ENCODE measurements at places on chromosomes 5 and 9.

DNA sequence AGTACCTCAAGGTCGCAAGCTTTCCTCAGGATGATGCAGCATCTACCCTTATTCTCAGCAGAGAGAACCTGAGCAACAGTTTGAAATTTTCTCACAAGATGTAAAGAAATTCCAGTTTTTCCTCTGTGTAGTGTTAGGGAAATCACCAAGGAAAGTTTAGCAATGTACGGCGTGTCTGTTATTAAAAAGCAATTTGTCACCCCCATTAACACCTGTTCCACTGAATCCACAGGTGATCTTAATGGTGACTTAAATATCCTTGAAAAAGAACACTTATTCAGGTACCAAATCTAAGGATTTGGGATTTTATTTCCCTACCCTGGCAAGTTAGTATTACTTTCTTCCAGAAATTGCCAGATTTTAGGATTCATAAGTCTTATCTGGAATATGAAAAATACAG is 77.9 kb upstream of the ATP10B start:
- DNase-seq = no peak

GRCh38 chr9:105957830-105958229 is 263.5 kb downstream of the TMEM38B start:
- no peak for DNase-seq

DNA sequence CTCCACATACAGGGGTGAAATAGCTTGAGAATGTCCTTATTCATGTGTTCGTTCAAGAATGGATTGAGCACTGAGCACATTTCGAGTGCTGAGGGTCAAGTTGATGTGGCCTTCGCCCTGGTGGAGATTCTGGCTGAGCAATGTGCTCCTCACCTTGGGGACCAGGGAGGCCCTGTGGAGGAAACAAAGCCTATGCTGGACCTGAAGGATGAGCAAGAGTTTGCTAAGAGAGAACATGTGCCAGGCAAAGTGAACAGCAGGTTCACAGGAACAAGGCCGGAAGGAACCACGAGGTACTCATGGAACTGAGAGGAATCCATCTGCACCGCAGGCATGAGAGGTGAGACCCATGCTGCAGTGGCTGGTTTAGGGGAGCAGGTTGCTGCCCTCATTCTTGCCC is 102.4 kb downstream of the PSD2 start:
- DNase-seq = no peak

DNA sequence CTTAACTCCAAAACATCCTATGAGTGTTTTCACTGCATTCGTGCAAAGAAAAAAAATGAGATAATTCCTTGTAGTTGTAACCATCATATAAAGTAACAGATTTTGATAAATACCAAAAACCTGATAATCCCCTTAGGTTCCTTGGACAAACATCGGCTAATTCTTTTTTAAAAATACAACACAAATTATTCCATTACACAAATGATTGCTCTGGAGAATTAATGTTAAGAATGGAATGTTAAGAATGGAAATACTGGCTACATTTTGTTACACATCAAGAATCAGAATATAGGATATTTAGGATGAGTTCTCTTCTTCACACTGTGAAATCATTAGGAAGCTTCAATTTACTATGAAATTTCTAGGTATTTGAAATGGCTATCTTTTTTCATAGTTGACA is 139.4 kb downstream of the LPAR1 start:
- DNase-seq = no peak

DNA sequence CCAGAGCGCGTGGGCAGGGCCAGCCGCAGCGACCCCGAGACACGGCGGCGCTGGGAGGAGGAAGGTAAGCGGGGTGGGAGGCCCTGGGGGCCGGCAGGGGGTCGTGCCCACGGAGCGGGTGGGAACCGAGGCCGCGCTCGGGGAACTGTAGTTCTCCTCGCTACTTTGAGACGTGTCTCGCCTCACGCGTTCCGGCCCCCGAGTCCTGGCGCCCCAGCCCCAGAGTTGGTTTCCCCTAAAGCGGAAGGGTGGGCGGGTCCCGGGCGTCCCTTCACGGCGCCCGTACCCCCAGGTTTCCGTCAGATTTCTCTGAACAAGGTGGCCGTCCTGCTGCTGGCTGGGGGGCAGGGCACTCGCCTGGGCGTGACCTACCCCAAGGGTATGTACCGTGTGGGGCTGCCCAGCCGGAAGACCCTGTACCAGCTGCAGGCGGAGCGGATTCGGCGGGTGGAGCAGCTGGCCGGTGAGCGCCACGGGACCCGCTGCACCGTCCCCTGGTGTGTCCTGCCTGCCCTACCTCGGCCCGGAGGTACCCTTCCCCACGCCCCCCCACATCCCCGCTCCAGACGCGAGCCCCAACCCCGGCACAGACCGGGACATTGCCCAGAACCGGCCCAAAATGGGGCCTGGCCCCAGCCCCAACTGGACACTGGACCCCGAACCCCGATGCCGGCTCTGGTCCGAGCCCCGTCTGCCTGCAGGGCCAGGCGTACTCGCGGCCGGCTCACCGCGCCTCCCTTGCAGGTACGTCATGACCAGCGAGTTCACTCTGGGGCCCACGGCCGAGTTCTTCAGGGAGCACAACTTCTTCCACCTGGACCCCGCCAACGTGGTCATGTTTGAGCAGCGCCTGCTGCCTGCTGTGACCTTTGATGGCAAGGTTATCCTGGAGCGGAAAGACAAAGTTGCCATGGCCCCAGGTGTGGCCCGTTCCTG is 709 bp downstream of the UAP1L1 start:
- no peak for DNase-seq

DNA sequence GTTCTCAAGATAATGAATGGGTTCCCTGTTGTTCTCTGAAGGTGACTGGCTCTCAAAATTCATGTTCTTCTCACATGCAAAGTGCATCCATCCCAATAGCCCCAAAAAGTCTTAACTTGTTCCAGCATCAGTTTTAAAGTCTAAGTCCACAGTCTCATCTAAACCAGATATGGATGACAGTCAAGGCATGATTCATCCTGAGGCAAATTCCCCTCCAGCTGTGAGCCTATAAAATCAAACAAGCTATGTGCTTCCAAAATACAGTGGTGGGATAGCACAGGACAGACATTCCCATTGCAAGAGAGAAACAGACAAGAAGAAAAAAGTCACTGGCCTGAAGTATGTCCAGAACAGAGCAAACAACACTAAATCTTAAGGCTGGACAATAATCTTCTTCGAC is 25.4 kb downstream of the FBXO10 start:
- no peak for DNase-seq

- no peak for DNase-seq
Measured at GRCh38 chr9:132994410-132995120, 16.1 kb downstream of the GFI1B start.

DNA sequence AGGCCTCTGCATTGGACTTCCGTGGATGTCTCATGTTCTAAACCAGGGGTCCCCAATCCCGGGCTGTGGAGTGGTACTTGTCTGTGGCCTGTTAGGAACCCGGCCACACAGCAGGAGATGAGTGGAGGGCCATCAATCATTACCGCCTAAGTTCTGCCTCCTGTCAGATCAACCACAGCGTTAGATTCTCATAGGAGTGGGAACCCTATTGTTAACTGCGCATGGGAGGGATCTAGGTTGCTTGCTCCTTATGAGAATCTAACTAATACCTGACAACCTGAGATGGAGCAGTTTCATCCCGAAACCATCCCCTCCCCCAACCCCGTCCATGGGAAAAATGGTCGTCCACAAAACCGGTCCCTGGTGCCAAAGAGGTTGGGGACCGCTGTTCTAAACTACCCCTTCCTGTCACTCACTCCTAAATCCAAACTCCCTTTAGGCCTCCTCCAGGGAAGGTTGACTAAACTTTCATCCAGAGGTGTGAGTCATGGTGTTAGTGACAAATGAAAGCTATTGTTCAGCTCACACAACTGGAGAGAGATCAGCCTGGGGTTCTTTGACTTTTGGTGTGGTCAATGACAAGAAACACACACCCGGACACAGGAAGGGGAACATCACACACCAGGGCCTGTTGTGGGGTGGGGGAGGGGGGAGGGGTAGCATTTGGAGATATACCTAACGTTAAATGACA is 9.5 kb downstream of the KCNV2 start:
- DNase-seq = no peak

DNA sequence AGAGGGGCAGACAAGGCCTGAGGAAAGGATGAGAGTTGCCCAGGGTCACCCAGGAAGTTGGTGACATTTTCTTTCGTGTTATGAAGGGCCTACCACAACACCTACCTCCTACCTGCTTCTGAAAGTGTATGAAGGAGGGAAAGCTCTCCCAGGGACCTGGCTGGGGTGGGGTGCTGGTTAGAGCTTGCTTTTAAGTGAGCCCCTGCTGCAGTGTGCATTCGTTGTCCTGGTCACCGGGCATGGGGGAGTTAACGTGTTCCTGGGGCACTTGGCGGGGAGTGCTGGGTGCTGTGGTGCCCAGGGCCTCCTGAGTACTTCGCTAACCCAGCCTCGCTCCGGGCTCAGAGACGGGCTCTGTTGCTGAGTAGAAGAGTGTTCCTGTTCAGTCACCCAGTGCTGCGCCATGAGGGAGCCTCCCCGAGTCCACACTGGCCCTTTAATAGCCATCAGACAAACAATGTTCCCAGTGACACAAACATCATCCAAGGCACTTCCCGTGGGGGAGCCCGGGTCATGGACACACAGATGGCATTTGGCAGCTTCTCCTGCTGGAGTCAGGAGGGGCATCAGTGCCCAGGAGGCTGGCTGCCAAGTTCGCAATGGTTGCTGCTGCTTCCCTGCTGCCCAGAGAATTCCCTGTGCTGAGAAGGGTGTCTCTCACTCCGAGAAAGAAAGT is 85.7 kb downstream of the AMBP start:
- DNase-seq = no peak

GRCh38 chr5:167642779-167643517 is 648.5 kb upstream of the WWC1 start:
- no peak for DNase-seq

DNA sequence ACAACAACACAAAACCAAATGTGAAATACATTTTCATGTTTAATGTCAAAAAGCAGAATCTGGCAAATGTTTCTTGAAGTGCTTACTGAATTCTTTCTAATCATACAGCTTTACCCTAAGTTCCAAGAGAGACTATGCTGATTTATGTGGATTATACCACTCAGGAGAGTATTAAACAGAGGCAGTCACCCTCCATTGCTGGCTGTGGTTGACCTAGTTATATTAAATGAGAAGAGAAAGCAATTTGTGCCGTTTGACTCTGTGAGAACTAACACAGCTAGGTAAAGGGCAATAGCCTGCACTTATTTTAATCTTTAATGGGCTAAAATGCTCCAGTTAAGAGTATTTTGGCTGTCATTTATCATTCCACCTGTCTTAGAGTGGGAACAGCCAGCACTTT is 62.6 kb downstream of the ELL2 start:
- DNase-seq = no peak

Measured in esophagus squamous epithelium (tissue), 5 donors.